ENCODE measurements at places on chromosomes 3 and 15. TPM values are rescaled to one million over a fixed set of nuclear protein-coding genes. Genes with fewer than 3 reads are reported as not detected.

Gene LRRC31
- total RNA-seq: not detected

Gene HEXA
- total RNA-seq: 43.8 TPM

Gene CCDC39
- total RNA-seq: not detected

Gene GOLGA8Q
- not detected for total RNA-seq

Gene ALG3
- total RNA-seq: 82.5 TPM

Gene TF
- 0.28 TPM for total RNA-seq

Gene NPAP1
- total RNA-seq: not detected

Gene CD200R1
- total RNA-seq: not detected

Gene FOXL2
- total RNA-seq: 0.28 TPM

Gene CLDN1
- 60.4 TPM for total RNA-seq

Gene ANKDD1A
- total RNA-seq: 1.4 TPM

Gene TRANK1
- 0.60 TPM for total RNA-seq

Gene CACNA2D3
- total RNA-seq: 0.14 TPM

Gene ACTRT3
- total RNA-seq: 1.7 TPM
